ENCODE measurements at places on chromosomes 7 and 10. TPM values are rescaled to one million over a fixed set of nuclear protein-coding genes. Genes with fewer than 3 reads are reported as not detected.

The PNLIPRP3 gene
- total RNA-seq, result not detected

The C7orf57 gene
- 0.63 TPM for total RNA-seq

DNA sequence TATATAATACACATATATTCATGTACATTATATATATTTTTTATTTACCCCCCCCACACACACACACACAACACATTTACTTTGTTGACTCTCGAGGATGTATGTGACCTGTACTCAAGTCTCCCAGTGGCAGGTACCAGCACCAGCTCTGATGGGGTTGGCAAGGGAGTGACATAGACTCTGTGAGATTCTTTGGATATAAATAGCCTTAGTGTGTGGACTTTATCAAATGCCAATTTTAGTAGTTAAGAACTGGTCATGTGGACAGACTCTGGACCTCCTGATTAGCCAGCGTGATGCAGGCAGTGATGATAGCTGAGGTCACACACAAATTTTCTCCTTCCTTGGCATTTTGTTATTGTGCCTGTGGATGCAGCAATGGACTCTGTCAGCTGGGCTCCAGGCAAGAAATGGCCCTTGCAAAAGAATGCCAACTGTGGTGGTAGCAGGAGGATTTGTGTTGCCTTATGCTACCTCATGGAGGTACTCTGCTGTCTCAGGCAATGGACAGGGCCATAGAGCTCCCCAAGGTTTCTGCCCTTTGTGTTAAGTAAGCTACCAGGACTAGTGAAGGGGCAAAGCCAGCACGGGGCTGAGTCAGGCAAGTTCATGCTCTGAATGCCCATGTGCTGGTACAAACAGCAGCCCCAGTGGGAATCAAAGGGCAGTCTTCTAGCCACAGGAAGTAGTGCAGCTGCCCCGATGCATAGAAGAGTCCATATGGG is 224.6 kb upstream of the ZWINT start:
- no peak overlapping the region for H3K27ac ChIP-seq
- no peak overlapping the region for H3K4me3 ChIP-seq
- H3K27me3 ChIP-seq, result no peaks in the 10 kb centered on the region
- DNase-seq, result no peak
- no peaks in the 10 kb centered on the region for H3K4me1 ChIP-seq

- no peak for DNase-seq
- H3K27me3 ChIP-seq, result no peaks in the 10 kb centered on the region
- peak overlapping the region; percentile 26 for H3K4me3 ChIP-seq
- H3K27ac ChIP-seq, result no peak overlapping the region
These were observed 153.4 kb downstream of the BICC1 start for GRCh38 chr10:58666024-58666423.

Data from kidney (tissue), 22 donors.